ENCODE measurements at places on chromosomes 12 and 14.

DNA sequence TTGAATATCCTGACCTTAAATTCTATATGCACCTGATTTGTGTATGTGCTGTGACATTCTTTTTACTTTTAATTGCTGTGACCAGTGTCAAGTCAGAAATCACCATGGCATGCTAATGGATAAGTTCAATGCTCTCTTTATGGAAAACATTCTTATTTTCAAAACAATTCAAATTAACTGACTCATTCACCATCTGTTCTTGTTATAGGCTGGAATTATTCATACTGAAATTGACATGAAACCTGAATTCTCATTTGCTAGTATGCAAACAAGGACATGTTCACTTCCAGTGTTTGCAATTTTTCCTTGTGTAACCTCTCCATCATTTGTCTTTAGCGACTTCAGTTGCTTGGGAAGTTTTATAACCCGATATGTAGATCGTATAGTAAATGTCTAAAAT lies at the start of gene TAS2R30:
Gene TAS2R30 (minus strand): TSS at position 340 of the 400 bp plus-strand sequence. CDS start 400 bp downstream, outside the sequence.
- no peak for DNase-seq

DNA sequence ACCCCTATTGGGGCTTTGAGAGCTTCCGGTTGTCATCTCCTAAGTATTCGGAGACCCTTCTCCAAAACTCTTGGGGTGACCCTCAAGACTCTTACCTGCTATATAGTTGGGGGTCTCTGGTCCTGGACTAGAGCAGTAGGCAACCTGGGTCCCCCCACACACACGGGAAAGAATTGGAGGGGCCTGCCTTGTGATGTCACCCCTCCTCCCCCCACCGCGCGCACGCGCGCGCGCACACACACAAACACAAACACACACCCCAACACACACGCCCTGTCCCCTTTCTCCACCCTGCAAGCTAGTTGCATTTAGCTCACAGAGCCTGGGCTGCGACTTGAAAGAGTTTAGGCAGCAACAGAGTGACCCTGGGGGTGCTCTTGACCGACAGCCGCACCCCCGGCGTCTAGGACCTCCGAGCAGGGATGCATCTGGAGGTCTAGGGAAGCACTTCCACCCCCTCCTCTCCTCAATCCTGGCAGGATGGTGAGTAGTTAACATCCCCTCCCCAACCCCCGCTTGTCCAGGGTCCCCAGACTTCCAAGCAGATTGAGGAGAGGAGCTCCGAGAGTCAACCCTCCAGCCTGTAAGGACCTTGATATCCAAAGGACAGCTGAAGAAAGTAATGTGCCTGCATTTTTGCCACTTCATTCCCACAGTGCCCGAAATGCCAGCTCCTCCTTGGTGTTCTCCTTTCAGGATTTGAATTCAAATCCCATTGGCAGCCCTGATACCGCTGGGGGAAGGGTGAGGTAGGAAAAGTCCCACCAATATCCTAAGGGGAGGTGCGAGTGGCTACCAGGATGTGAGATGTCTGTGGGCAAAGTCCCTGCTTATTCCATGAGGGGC lies 1.4 kb upstream of the DNAJC14 start:
- peak; percentile 72 for DNase-seq

DNA sequence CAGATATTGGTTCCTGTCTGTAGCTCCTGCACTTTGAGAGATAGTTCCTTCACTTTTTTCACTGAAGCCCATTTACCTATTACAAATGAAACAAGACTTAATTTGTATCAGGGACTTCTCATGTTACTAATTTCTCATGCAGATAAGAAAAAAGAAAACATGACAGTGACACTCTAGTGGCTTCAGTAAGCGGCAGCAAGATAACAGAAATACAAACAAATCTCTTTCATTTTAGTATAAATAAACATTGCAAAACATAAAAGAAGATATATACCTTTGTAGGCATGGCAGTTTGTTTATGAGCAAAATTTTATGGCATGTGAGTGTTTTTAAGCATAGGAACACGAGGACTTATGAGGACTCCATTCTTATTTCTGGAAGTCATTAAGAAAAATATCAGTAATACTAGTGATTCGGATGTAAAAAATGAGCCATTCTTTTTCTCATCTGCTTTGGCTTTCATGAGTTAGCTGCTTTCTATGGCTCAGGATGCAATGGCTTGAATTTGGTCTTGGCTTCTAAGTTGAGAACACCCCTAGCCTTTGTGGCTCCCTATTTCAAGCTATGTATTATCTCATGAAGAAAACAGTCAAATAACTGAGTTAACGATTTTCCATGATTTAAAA lies 310.1 kb upstream of the RGS6 start:
- DNase-seq, result no peak

GRCh38 chr12:43009846-43010240 lies 420.3 kb upstream of the PRICKLE1 start:
- no peak for DNase-seq

GRCh38 chr14:37594971-37595808 lies at the start of the genes FOXA1 and TTC6:
Gene FOXA1 (minus strand): TSS chr14:37595249. CDS start chr14:37594972, 277 bp downstream.
Gene TTC6 (plus strand): TSS chr14:37595629. CDS start chr14:37622065, 26,436 bp downstream.
- peak; percentile 79 for DNase-seq

GRCh38 chr12:87758271-87758670 lies 270.9 kb downstream of the C12orf50 start:
- no peak for DNase-seq

- DNase-seq, result no peak
Measured at GRCh38 chr12:25252946-25253345, 2.2 kb upstream of the KRAS start.

DNA sequence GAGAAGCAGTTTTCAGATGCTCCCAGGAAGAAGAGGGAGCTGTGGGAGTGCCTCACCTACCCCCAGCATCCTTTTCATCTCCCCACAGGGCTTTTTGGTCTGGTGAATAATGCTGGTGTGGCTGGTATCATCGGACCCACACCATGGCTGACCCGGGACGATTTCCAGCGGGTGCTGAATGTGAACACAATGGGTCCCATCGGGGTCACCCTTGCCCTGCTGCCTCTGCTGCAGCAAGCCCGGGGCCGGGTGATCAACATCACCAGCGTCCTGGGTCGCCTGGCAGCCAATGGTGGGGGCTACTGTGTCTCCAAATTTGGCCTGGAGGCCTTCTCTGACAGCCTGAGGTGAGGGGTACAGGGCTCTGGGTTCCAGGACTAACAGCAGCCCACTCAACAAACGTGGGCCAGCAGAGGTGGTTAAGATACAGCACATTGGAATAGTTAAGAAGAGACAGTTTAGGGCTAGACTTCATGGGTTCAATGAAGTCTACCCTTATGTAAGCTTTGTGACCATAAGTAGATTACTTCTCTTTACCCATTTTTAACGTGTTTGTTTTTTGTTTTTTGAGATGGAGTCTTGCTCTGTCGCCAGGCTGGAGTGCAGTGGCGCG lies 1.5 kb downstream of the RDH5 start:
- no peak for DNase-seq

GRCh38 chr14:105760691-105761344 lies 234.4 kb downstream of the TMEM121 start:
- DNase-seq, result no peak

GRCh38 chr12:64580681-64581080 lies 29.6 kb upstream of the RASSF3 start:
- no peak for DNase-seq

Measured in GM23338 (cell line).